Ascending aorta (tissue), 2 donors: ENCODE measurements at places on chromosomes 2 and 18.

- no peak for DNase-seq
Measured at GRCh38 chr2:226875438-226876225, 39.8 kb downstream of the RHBDD1 start.

- no peak for DNase-seq
Measured at GRCh38 chr2:37417321-37417720, 72.9 kb downstream of the QPCT start.

GRCh38 chr2:159706385-159706980, 5.8 kb upstream of the MARCHF7 start:
- DNase-seq: no peak

DNA sequence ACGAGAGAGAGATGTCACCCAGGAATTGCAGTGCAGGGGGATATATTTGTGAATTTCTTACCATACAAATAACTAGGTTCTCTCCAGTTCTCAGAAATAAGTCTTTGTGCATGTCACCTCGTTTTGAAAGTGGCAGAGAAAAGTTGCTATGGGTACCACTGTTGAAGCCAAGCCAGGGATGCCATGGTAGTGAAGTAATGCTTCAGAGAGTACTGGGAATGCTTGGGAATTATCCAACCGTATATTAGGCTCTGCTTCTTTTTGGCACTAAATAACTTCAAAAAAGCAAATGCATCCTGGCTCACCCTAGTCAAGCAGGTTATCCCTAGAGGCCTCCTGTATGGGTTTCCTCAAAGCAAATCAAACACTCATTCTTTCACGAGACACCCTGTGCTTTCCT, 50.7 kb upstream of the DDX18 start:
- DNase-seq: no peak

DNA sequence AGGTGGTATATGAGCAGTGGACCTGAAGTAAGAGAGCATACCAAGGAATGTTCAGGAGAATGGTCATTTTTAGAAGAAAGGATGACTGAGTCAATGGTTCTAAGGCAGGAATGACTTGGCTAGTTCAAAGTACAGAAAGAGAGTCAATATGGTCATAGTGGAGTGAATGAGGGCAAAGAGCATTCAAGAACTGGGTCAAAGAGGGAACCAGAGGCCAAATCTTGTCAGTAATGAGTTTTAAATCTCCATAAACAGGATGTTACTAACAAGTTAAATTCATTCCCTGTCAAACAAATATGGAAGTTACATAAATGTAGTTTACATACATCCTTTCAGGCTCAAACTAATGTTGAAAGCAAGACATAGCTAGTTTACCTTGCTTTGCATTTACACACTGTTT, 16.1 kb downstream of the CALCRL start:
- DNase-seq: no peak

GRCh38 chr2:150156415-150156814, 331.1 kb downstream of the RND3 start:
- no peak for DNase-seq

- no peak for DNase-seq
Measured at GRCh38 chr2:36589230-36589630, 8.7 kb downstream of the FEZ2 start.

DNA sequence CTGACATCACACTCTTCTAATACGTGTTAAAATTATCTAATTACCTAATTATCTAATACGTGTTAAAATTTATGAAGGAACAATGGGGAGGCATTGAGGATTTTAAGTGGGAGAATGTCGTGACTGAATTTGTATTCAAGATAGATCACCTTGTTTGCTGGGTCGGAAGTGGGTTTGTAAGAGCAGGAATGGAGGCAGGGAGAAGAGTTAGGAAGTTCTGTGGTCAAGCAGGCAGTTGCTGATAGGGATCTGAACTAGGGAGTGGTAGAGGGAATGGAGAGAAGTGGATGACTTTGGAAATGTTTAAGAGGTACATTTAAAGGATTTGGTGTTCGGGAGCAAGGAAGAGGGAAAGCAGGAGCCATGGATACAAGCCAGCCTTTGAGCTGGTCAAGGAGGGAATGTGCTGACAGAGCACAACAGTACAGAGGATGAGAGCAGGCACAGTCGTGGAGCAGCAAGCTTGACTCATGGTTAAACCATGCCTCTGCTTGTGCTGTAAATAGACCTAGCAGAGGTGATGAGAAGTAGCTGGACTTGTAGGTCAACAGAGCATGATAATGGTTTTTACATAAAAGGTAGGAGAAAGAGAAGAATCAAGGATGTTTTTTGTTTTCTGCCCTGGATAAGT, 16.2 kb downstream of the IL18RAP start:
- DNase-seq: no peak
